Eye (tissue), 1 donor: ENCODE measurements at places on chromosomes 4 and X.

DNA sequence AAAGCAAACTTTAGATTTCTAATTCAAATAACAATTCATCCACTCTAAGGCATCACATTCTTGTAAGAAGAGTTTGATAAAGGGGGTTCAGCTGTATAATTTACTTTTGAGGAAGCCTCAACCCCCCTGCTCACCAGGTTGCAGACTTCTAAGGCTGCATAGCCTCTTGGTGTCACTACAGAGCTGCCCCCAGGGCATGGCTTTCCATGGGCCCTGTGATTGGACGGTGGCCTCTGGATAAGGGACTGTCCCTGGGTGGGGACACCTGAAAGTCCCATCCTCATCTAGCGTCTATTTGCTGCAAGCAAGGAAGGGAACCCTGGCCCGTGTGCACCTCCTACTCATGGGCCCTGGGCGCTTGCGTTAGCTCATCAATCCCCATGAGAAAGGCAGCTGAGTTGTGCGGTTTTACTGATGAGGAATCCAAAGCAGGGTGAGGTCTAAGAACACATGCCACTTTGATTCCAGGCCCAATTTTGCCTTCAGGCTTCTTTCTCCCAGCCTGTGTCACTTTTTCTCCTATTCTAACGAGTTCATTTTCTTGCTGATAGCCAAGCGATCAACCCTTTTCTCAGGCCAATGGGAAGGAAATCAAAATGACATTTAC, 51.8 kb downstream of the SCML1 start:
- DNase-seq, result no peak

GRCh38 chr4:40811956-40812355, 62.2 kb downstream of the NSUN7 start:
- DNase-seq, result no peak

- DNase-seq, result no peak
Observed at GRCh38 chr4:42425146-42426065, 28.1 kb downstream of the SHISA3 start.

DNA sequence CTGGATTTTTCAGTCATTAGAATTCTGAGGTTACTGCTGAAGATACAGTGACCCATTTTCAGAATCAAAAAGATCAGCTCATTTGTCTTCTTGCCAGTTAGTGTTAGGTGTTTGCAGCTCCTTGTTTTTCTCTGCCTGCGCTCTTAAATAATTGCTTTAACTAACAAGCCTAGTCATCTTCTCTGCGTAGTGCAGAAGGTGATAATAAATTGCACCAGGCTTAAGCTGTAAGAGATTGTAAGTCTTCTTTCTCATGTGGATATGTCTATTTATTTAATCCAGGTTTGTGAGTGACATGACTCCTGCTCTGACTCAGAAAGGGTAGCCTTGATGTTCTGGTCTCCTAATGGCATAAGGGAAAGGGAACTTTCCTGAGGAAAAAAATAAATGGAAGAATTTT, 167.2 kb downstream of the CEP135 start:
- no peak for DNase-seq

DNA sequence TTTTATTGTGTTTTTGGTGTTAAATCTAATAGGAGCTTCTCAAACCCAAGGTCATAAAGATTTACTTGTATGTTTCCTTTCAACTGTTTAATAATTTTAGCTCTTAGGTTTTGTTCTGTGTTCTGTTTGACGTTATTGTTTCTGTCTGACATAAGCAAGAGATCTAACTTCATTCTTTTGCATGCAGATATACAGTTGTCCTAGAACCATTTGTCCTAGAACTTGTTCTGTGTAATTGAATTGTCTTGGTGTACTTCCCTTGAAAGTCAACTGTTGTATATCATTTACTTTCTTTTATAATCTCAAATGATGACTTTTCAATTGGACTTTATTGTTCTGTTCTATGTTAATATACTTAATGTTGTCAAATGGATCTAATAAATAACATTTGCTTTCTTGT, 977.1 kb downstream of the FAT4 start:
- no peak for DNase-seq

- no peak for DNase-seq
Observed at GRCh38 chr4:9904976-9905587, 116.2 kb downstream of the SLC2A9 start.

- DNase-seq, result no peak
Observed at GRCh38 chr4:152485726-152486276, 50.1 kb downstream of the FBXW7 start.
